Uterine smooth muscle cell (primary cell): ENCODE measurements at places on chromosomes 16 and 17. TPM values are rescaled to one million over a fixed set of nuclear protein-coding genes. Genes with fewer than 3 reads are reported as not detected.

ACADVL gene
- total RNA-seq: 162 and 238 TPM in 2 replicates

SOX8 gene
- total RNA-seq: under 0.01 and 0.22 TPM in 2 replicates

SLC52A1 gene
- total RNA-seq: under 0.01 and 0.37 TPM in 2 replicates

CA7 gene
- not detected in 2 replicates for total RNA-seq

PAM16 gene
- total RNA-seq: 29.5 and 34.3 TPM in 2 replicates

C17orf67 gene
- 0.87 and 1.1 TPM in 2 replicates for total RNA-seq

NUP88 gene
- 96.6 and 184 TPM in 2 replicates for total RNA-seq

CACNA1H gene
- 22.6 and 57.2 TPM in 2 replicates for total RNA-seq

ANKRD40CL gene
- total RNA-seq: not detected in 2 replicates

PYDC1 gene
- total RNA-seq: not detected in 2 replicates

CORO7 gene
- 20.1 and 25.6 TPM in 2 replicates for total RNA-seq

MPDU1 gene
- 77.5 and 140 TPM in 2 replicates for total RNA-seq

SLC5A11 gene
- total RNA-seq: under 0.01 TPM in 1 of 2 replicates, not detected in the other

ARL5C gene
- total RNA-seq: not detected in 2 replicates

RHBDL1 gene
- total RNA-seq: 2.9 and 5.9 TPM in 2 replicates

MT4 gene
- not detected in 2 replicates for total RNA-seq

PPL gene
- 0.44 and 0.75 TPM in 2 replicates for total RNA-seq

UTS2R gene
- not detected in 2 replicates for total RNA-seq

ZNF267 gene
- total RNA-seq: 12.9 and 17.2 TPM in 2 replicates

CFAP97D1 gene
- under 0.01 TPM in 1 of 2 replicates, not detected in the other for total RNA-seq

SLC13A2 gene
- total RNA-seq: not detected in 2 replicates

SBK1 gene
- total RNA-seq: not detected in 2 replicates

ABCA8 gene
- total RNA-seq: 7.6 and 14.9 TPM in 2 replicates

GLP2R gene
- total RNA-seq: under 0.01 TPM in 1 of 2 replicates, not detected in the other

KRT16 gene
- 0.12 and 0.22 TPM in 2 replicates for total RNA-seq

RARA gene
- 4.8 and 5.2 TPM in 2 replicates for total RNA-seq

FNDC8 gene
- total RNA-seq: not detected in 2 replicates

CTF1 gene
- total RNA-seq: 2.2 and 3.0 TPM in 2 replicates

C16orf96 gene
- not detected in 2 replicates for total RNA-seq

GP1BA gene
- total RNA-seq: not detected in 2 replicates

USH1G gene
- total RNA-seq: under 0.01 TPM in 1 of 2 replicates, not detected in the other

ALDOC gene
- 56.9 and 110 TPM in 2 replicates for total RNA-seq

DNAH2 gene
- 0.22 and 0.37 TPM in 2 replicates for total RNA-seq

WFDC1 gene
- 0.50 and 0.66 TPM in 2 replicates for total RNA-seq

MAP2K6 gene
- 0.87 and 1.2 TPM in 2 replicates for total RNA-seq

HSD17B2 gene
- not detected in 2 replicates for total RNA-seq

CNP gene
- 40.6 and 42.2 TPM in 2 replicates for total RNA-seq

FLYWCH2 gene
- total RNA-seq: 65.2 and 78.6 TPM in 2 replicates

BICDL2 gene
- total RNA-seq: under 0.01 and 0.25 TPM in 2 replicates

ABCA9 gene
- 4.3 and 7.0 TPM in 2 replicates for total RNA-seq
